ENCODE measurements at places on chromosomes 12 and 14. TPM values are rescaled to one million over a fixed set of nuclear protein-coding genes. Genes with fewer than 3 reads are reported as not detected.

GRCh38 chr14:33062881-33063280 is 124.2 kb downstream of the NPAS3 start:
- no peak for DNase-seq

DNA sequence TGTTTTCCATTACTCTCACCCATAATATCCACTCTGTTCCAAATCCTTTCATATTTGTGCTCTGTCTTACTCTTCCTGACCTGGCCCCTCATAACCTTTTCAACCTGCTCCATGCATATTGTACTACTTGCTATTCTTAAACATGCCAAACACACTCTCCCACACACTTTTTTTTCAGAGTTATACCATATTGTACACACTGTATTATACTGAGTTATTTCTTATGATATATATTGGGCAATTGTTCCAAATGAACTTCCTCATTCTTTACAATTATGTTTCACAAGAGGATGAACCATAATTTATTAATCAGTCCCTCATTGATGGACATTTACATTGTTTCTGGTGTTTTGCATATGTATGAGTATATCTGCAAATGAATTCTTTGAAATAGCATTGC is 18.5 kb downstream of the ATL1 start:
- no peak for DNase-seq

The DPPA3 gene
- not detected for total RNA-seq

DNA sequence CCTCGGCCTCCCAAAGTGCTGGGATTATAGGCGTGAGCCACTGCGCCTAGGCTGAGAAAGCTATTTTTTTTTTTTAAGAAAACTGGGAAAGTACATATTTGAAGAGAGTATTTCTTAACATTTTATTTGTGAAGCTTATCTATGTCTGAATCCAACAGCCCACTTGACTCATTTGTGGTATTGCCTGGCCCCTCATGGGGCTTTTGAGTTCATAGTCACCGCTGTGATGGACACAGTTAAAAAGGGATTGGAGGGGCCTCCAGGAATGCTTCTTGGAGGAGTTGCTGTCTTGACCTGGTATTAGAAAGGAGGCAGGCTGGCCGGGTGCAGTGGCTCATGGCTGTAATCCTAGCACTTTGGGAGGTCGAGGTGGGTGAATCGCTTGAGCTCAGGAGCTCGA is 26.5 kb downstream of the BCL7A start:
- DNase-seq: no peak

- peak; percentile 23 for DNase-seq
Observed at GRCh38 chr14:55129086-55129427, at the start of gene LGALS3. Gene LGALS3 (plus strand): TSS chr14:55129252. CDS start chr14:55137374, 8,122 bp downstream.

The RASSF9 gene
- 2.3 TPM for total RNA-seq

The CISTR gene
- total RNA-seq: not detected

The RFLNA gene
- 19.7 TPM for total RNA-seq

The ESPL1 gene
- total RNA-seq: 39.3 TPM

- DNase-seq: no peak
Observed at GRCh38 chr12:53103860-53104305, 597 bp downstream of the SOAT2 start.

GRCh38 chr14:99605299-99605961 is 1.4 kb upstream of the CCDC85C start:
- peak; percentile 63 for DNase-seq

- DNase-seq: peak; percentile 1
Observed at GRCh38 chr12:99767809-99768208, 120.3 kb downstream of the GARIN6 start.

The TRHDE gene
- not detected for total RNA-seq

- no peak for DNase-seq
Observed at GRCh38 chr12:13764748-13765147, 216.7 kb downstream of the GRIN2B start.

The CMKLR1 gene
- total RNA-seq: not detected

- no peak for DNase-seq
Observed at GRCh38 chr14:54301359-54301758, 95.4 kb upstream of the CDKN3 start.

DNA sequence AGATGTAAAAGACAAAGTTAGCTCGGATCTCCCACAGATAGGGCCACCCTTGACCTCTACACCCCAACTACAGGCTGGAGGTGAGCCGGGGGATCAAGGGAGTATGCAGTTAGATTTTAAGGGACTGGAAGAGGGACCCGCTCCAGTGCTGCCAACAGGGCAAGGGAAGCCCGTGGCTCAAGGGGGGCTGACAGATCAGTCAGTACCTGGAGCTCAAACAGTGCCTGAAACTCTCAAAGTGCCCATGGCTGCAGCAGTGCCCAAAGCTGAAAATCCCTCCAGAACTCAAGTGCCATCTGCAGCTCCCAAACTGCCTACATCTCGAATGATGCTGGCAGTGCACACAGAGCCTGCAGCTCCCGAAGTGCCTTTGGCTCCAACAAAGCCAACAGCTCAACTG is 10.4 kb downstream of the NYNRIN start:
- DNase-seq: no peak

DNA sequence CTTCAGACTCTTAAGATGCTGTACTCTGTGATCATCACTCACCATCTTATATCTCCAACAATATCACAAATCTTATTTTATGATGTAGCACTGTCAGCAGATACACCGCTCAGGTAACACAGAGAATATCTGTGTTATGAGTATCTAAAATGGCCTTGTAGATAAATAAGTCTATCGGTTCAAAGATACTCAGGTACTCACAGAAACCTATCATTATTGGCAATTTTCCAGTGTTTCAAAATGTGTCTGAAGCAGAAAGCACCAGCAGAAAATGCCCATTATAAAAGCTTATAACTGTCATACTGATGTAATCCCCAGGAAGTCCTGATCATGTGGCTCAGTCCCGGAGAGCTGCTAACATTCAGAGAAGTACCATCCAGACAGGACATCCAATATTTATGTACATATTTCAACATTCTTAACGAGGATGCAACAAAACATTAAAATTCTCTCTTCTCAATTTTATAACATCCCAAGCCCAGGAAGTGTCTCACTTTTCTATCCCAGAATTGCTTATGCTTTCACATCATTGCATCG is 190.7 kb upstream of the LMNTD1 start:
- no peak for DNase-seq

GRCh38 chr12:105858981-105859710 is 279.6 kb downstream of the NUAK1 start:
- no peak for DNase-seq

DNA sequence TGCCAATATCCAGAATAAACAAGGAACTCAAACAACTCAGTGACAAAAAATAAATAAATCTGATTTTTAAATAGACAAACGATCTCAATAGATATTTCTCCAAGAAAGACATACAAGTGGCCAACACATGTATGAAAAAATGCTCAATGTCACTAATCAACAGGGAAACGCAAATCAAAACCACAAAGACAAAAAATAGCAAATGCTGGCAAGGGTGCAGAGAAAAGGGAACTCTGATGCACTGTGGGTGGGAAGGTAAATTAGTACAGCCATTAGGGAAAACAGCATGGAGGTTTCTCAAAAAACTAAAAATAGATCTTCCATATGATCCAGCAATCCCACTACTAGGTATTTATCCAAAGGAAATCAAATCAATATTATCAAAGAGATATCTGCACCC is 3.5 kb upstream of the EIF5 start:
- no peak for DNase-seq

The LRRC10 gene
- not detected for total RNA-seq

All from endothelial cell of umbilical vein (primary cell).